ENCODE measurements at places on chromosomes 11 and 22.

- no peak for DNase-seq
Observed at GRCh38 chr11:118380571-118380970, 20.8 kb upstream of the ATP5MG start.

GRCh38 chr22:48679656-48680555, 1147.8 kb downstream of the BRD1 start:
- no peak for DNase-seq

GRCh38 chr11:69367211-69367964, 73.4 kb downstream of the MYEOV start:
- no peak for DNase-seq

GRCh38 chr11:92245700-92246271, 21.2 kb downstream of the FAT3 start:
- no peak for DNase-seq

DNA sequence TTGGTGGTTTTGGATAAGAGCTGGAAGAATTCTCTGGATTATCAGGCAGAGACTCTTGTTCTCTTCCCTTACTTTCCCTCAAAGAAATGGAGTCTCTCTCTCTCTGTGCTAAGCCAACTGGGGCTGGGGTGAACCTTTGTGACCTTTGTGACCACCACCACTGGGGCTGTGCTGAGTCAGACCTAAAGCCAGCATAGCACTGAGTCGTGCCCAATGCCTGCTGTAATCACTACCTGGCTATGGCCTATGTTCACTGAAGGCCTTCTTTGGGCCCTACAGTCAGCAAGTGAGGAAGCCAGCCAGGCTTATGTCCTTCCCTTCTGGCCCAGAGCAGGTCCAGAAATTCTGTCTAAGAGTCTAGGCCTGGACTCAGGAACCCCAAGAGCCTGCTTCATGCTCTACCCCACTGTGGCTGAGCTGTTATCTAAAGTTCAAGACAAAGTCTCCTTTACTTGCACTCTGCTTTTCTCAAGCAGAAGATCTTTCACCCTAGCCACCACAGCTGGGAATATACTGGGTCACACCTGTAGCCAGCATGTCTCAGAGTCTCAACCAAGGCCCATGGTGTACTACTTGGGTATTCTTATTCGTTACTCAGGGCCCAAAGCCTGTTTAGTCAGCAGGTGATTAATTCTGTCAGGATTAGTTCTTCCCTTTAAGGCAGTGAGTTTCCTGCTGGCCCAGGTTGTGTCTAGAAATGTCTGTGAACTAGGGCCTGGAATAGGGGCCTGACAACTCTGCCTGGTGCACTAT, 86.0 kb downstream of the EHF start:
- no peak for DNase-seq

- DNase-seq, result no peak
Observed at GRCh38 chr11:118783724-118784495, 7.1 kb downstream of the DDX6 start.

DNA sequence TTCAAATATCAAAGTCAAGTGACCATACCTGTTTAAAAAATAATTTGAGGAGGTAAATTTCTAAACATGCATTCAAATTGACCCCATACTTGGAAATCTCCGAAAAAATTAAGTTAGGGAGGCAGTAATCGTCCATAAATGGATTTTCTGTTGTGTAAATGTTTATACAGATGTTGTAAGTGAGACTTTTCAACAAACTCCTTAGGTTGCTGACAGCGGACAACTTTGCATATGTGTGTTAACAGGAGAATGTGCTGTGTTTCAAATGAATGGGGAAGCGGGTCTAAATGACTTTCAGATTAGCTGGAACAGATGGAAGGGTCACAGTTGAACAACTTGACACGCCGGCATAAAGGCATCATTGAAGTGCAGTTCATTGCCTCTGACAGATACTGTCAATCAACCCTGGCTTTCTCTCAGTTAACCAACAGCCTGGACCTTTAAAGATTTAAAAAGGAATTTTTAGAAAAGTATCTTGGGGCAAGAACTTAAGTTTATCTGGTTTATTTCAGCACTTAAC, 98.2 kb upstream of the DBX1 start:
- no peak for DNase-seq

GRCh38 chr11:67651976-67652781, 1.6 kb upstream of the ACY3 start:
- DNase-seq, result no peak

DNA sequence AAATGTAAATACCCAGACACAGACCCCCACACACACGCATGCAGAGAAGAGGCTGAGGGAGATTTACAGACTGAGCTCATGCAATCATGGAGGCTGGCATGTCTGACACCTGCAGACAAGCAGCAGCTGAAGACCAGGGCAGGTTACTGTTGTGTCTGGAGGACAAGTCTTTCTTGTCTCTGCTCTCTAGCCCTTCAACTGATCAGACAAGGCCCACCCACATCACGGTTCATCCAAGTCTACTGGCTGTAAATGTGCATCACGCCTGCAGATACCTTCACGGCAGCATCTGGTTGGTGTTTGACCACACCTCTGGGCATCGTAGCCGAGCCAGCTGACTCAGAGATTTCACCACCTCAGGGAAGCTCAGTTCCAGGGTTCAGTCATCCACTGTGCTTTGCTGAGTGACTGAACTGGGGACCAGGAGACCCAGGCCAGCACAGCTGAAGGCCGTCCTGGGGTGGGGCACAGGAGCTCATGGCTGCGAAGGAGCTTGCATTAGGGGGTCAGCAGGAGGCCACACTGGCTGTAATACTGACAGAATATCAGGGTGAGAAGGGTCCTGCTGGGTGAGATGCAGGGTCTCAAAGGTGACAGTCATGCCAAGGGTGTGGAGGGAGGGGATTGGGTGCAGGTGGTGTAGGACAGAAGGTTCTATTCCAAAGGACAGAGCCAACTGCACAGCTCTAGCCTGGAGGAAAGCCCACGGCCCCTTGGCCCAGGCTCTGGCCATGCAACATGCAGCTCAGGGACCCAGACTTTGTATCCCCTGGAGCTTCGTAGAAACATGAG, 304.9 kb downstream of the BRD1 start:
- no peak for DNase-seq

GRCh38 chr11:93216511-93217101, 18.8 kb upstream of the SLC36A4 start:
- no peak for DNase-seq

DNA sequence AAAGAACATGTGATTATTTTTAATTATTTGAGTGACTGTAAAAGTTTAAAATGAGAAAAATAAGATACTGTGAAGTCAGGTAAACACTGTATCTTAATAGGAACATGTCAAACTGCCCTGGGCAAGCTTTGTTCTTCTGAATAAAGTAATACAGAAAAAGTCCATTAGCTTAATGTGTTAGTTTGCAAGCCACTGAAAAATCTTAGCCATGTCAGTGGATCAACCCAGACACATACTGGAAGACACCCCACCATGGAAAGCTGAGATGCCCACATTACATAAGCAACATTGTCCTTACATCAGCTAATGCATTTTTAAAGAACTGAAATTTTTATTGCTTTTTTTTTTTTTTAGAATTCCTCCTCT, 155.2 kb downstream of the BBOX1 start:
- no peak for DNase-seq

DNA sequence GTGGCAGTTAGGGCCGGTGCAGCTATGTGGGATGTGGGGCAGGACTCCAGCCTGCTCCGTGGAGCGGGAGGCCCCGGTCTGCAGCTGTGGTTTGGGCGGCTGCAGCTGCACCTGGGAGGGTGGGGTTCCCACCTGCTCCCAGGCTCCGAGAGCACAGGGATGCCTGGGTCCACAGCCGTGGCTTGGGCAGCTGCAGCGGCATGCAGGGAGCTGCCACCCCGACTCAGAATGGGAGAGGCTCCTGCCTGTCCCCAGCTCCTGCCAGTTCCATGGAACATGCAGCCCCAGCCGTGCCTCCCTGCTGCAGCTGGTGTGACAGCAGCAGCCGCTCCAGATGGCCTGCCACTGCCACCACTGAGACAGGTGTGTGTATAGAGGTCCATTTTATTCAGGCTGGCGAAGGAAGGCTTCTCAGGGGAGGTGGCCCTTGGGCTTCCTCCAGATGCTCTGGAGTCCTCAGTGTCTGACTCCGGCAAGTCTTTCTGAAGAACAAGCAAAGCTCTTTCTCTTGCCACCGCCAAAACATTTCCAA, 21.8 kb upstream of the UPK3A start:
- DNase-seq, result no peak

DNA sequence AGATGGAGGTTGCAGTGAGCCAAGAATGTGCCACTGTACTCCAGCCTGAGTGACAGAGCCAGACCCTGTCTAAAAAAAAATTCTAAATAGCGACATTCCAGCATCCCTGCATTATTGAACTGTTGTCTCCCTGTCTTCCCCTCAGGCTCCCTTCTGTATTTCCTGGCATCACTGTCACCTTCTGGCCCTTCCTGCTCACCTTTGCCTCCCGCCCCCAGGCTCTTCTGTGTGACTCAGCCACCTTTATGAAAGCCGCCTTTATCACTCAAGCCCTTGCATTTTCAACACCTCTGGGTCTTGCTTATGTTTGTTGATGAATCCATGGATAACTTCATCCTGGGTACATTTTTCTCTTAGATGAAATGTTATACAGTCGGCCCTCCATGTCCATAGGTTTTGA, 21.1 kb downstream of the UBASH3B start:
- DNase-seq, result no peak

- no peak for DNase-seq
Observed at GRCh38 chr11:106322106-106322505, 244.6 kb downstream of the AASDHPPT start.

GRCh38 chr11:15926071-15926470, 430.3 kb downstream of the SOX6 start:
- no peak for DNase-seq

DNA sequence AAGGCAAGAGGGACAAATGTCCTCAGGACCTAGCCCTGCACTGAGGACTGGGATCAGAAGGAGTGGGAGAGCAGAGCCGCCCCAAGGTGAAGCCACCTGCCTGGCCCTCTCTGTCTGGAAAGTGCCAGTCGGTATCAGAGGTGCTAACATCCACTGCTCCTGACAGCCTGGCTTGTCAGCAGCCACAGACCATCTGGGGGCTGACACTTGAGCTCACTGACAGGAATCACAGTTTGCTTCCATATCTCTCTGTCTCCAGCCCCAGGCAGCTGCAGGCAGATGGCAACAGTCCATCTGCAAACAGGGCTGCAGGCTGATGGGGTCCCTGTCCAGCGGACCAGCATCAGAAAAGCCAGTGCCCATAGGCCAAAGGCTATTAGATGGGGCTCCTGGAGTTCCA, 5.5 kb downstream of the OPCML start:
- no peak for DNase-seq

DNA sequence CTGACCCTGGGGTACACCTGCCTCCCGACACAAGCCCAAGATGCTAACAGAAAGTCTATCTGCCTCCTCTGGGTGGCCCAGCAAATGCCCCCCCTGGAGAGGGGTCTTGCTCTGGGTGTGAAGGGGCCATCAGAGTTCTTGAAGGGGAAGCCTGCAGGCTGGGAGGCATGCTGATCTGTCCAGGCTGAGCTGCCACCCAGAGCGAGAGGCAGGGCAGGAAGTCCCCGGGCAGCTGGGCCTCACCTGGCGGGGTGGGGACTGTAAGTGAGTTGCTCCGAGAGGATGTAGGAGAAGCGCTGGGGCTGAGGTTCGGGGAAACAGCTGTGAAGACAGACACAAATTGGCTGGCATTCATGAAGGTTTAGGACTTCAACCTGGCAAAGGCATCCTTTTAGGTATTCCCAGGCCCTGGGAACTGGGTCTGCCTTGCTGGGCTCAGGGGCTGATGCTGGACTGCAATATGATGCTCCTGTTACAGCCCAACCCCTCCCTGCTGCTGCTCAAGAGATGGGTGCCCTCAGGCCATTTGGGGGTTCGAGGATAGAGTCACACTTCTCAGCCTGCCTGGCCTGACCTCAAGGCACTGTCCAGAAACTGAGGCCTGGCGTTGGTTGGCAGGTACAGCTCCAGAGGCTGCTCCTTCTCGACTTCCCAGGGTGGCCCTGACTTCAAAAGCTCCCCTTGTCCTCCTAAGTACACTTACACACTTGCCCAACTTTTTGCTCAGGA, 60.2 kb upstream of the LYVE1 start:
- DNase-seq, result no peak

GRCh38 chr11:128723531-128723930, 29.7 kb downstream of the FLI1 start:
- DNase-seq, result no peak

GRCh38 chr11:75499423-75500190, 26.1 kb downstream of the GDPD5 start:
- no peak for DNase-seq

- DNase-seq, result no peak
Observed at GRCh38 chr11:96130061-96130620, 206.2 kb upstream of the MTMR2 start.

DNA sequence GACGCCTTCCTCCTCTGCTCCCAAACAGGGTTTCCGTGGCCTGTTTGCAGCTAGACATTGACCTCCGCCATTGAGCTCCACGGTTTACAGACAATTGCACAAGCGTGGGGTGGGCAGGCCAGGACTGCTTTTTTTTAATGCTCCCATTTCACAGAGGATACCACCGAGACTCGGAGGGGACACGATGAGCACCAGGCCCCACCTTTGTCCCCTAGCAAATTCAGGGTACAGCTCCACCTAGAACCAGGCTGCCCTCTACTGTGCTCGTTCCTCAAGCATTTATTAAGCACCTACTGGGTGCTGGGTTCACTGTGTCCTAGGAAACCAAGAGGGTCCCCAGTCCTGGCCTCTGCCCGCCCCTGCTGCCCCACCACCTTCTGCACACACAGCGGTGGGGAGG, 12.2 kb downstream of the RASD2 start:
- no peak for DNase-seq

DNA sequence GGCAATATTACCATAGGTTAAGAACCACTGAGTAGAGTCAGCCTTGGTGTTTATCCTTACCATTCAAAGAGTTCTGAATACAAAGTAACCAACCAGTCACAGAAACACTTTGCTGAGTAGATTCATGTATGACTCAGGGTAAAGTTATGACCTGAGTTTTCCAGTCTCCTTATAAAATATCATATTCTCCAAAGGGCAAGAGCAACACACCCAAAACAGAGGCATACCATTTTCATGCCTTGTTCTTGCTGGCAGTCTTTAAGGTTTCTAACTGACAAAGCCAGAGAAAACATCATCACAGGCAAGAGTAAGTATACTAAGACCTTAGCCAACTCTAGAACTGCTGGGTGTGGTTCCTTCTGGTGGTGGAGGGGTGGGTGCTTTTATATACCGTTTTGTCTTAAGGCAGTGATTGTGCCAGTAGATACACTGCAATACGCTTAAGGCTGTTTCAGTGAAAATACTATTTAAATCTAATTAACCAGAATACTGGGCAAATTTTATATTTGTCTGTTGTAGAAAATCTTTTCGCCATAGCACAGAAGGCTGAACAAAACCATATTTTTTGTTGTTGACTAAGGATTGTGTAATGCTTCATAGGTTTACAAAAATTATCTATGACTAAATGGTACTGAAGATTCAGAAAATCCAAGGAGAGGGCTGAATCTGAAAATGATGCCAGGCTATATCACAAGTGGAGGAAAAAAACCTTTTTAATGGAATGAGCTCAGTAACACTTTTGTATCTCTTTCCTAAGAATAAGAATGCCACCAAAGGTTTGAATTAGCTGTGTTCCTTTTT, 3.0 kb downstream of the ATL3 start:
- no peak for DNase-seq

- DNase-seq, result peak; percentile 59
Observed at GRCh38 chr22:19629720-19630419, 84.4 kb upstream of the SEPTIN5 start.
